ENCODE measurements at places on chromosomes 11 and 22.

GRCh38 chr11:11816511-11817314 lies 25.1 kb upstream of the USP47 start:
- no peak for DNase-seq

GRCh38 chr11:120168960-120169681 lies 31.2 kb upstream of the TRIM29 start:
- no peak for DNase-seq

DNA sequence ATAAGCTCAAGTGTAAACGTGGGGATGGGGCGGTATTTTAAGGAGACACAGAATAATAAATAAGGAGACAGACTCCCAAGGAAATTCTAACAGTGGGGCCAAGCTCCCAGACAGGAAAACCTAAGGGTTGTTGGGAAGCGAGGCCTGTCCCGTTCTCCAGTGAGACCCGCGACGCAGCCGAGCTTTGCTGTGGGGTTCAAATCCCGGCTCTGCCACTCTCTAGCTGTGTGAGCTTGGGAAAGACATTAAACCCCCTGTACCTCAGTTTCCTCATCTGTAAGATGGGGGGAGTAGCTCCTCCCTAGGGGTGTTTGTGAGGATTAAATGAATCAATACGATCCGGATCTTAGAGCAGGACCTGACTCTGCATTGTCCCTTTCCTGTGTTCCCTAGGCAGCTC lies 106.8 kb downstream of the TRIM29 start:
- DNase-seq = no peak

DNA sequence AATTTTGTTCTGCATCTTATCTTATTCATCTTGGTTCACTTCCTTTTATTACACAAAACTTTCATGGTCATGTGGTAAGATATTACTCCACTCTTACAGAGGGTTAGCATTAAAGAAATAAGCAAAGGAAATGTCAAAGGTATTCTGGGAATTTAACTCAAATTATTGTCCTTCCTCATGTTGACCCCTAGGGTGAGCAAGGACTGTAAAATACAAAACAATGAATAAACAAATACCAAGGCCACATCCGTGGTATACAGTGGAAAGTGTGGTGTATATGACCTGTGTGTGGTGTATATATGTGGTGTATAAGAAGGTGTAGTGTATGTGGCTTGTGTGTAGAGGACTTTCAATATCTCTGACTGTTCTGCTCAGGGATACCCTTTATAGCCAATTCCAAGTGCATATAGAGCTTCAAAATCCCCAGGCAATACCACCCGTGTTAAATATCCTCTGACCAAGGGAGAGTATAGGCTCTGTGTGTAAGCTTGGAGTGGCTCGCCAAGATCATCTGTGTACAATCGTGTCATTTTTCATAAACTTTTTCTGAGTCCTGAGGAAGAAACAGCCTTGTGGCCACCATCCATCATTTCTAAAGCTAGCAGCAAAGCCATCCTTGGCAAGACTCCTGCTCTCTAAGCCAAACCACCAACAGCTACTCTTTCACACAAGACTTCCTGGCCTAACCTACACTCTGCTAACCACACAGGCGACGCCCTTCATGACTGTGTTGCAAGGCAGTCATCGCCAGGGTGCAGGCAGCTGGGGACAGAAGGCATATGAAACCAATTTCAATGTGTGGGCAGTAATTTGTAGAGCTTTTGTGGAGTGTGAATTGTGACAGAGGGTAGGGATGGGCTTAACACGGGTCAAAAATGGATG lies 548.0 kb downstream of the ETS1 start:
- peak; percentile 84 for DNase-seq

GRCh38 chr11:96113193-96113681 lies 189.3 kb upstream of the MTMR2 start:
- DNase-seq = no peak

GRCh38 chr22:29907753-29908515 lies 25.0 kb downstream of the MTMR3 start:
- DNase-seq = peak; percentile 3

DNA sequence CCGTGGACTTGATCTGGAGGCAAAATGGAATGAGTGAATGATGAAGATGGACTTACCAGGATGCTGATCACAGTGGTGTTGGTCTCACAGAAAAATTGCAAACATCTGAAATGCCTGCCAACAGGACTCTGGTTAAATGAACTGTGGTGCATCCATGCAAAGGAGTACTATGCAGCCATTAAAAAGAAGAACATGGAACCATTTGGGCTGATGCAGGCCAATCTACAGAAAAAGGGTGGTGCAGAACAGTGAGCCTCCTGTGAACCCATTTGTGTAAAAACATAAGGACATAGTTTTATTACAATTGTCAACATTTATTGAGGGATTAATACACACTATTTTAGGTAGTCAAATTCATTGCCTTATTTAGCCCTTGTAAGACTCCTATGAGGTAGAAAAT lies 111.9 kb downstream of the MN1 start:
- no peak for DNase-seq

- DNase-seq = no peak
Measured at GRCh38 chr11:119236891-119237290, 30.8 kb downstream of the CBL start.

DNA sequence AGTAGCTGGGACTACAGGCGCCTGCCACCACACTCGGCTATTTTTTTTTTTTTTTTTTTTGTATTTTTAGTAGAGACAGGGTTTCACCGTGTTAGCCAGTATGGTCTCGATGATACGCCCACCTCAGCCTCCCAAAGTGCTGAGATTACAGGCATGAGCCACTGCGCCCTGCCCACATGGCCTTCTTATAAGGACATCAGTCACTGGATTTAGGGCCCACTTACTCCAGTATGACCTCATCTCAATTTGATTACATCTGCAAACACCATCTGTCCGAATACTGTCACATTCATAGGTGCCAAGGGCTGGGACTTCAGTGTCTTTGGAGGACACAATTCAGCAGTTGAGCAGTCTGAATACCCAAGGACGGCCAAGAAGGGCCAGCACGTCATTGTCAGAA lies 8.2 kb upstream of the PRR5 start:
- no peak for DNase-seq

DNA sequence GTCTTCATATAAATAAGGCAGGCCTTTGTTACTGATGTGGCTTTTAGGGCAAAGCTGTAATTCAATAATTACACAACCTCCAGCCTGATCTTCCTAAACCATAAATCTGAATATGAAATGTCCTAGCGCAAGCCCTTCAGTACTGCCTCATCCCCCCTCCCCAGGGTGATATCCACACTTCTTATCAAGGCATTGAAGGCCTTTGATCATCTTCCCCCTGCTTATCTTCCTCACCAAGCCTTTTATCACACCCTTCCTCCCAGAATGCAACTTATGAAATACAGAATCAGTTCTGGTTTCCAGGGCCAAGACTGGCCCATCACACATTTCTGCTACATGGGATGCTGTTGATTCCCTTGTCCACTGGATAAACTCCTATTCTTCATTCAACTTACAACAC lies 12.1 kb downstream of the SPON1 start:
- DNase-seq = no peak

DNA sequence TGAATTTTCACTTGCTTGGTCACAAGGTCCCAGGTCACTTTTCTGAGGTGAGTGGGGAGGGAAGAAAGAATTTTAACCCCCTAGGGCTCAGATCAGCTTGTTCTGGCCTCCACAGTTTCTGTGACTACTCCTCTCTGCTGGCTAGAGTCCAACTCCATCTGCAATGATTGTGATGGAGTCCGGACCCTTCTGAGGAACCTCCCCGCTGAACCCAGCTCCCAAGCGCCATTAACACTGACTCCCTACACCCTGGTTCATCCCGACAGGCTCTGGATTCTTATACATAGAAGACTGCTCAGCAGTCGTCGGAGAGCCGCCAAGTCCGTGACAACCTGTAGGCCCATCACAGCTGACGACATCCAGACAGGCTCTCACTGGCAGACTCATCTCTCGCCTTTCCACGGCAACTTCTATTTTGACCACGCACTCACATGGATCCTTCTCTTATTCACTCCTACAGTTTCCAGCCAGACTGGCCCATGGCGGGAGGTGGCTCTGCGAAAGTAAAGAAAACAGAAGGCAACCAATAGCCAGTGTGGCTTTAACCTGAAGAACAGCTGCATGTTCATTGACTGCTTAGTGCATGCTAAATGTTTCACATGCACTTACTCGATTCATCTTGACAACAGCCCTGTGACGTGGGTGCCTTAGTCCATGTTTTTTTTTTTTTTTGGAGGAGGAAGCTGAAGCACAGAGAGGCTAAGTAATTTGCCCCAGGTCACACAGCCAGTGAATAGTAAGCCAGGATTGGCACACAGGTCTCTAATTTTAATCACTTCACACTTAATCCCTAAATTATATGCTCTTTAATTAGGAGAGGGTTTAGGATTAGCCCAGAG lies 68.0 kb upstream of the PRDM11 start:
- DNase-seq = no peak

- no peak for DNase-seq
Measured at GRCh38 chr11:19843079-19843478, 130.4 kb downstream of the NAV2 start.

- DNase-seq = no peak
Measured at GRCh38 chr11:14858404-14858803, 33.6 kb downstream of the CYP2R1 start.

- no peak for DNase-seq
Measured at GRCh38 chr11:63889344-63889743, 27.6 kb downstream of the RCOR2 start.

DNA sequence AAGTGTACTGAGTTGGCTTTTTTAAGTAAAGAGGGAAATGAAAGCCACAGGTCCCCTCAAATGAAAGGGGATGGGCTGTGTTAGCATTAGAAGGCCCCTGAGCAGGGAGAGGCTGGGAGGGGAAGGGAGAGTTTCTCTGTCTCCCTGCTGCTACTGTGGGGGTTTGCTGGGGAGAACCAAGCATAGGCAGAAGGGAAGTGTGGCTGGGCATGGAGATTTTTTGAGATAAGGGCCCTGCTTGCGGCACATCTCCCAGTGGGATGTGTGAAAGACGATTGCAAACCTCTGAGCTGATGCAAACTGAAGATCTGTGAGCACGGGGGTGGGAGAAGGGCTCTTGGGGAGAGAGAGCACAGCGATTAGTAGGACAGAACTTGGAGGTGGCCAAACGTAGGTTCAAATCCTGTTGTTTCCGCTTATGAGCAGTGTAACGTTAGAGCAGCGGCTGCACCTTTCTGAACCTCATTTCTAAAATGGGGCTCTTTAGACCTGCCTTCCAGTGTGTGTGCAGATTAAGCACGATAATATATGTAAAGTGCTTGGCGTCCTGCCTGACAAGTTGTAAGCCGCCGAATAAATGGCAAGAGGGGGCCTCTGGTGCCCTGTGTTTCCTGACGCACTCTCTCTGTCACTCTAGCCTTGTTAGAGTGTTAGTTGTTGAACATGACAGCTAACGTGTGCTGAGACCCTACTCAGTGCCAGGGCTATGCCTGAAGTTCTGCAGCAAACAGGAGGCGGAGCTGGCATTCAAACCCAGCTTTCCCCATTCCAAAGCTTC lies 122.3 kb downstream of the GRIK4 start:
- no peak for DNase-seq

DNA sequence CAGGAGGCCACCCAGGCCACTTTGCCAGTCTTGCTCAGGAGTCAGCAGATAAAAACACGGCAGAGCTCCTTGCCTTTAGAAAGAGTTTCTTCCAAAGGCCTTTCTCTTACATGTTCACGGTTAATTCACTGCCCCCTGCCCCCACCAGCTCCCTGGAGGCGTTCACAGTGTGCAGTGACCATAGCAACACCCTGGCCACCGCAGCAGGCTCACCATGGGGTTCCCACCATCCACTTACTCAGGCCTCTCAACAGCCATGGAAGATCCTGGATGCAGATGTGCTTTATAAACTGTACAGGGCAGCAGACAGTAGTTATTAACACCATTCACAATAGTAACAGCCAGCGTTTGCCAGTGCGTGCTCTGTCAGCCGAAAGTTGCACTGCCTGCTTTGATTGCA lies 10.6 kb upstream of the MYO7A start:
- DNase-seq = no peak

- no peak for DNase-seq
Measured at GRCh38 chr11:128620309-128621100, 33.1 kb upstream of the ETS1 start.

GRCh38 chr11:64765851-64766665 lies 6.3 kb upstream of the PYGM start:
- DNase-seq = peak; percentile 28

DNA sequence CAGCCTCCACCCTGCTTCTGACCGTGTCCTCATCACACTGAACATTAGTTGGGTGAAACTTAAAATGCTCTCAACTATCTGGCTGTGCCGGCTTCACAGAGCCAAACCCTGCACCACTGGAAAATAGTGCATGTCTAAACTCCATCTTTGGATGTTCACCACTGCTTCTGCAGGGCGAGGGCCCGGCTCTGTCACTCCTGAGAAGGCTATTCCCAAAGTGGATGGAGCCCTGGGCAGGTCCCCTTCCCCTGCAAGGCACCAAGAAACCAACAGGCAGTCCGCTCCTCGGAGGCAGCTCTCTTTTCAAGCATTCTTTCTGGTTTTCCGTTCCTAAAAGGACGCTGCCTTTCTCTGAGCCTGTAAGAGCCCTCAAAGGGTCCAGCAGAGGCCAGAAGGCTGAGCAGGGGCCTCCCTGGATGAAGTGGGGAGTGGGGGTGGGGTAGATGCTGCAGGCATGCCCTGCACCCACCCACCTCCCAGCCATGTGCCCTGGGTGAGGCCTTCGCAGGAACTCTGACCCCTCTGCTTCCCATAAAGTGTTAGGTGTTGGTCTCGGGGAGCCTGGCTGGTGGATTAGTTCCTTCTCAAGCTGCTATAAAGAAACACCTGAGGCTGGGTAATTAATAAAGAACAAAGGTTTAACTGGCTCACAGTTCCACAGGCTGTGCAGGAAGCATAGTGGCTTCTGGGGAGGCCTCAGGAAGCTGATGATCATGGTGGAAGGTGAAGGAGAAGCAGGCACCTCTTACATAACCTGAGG lies 23.3 kb downstream of the LINC01488 start:
- no peak for DNase-seq

DNA sequence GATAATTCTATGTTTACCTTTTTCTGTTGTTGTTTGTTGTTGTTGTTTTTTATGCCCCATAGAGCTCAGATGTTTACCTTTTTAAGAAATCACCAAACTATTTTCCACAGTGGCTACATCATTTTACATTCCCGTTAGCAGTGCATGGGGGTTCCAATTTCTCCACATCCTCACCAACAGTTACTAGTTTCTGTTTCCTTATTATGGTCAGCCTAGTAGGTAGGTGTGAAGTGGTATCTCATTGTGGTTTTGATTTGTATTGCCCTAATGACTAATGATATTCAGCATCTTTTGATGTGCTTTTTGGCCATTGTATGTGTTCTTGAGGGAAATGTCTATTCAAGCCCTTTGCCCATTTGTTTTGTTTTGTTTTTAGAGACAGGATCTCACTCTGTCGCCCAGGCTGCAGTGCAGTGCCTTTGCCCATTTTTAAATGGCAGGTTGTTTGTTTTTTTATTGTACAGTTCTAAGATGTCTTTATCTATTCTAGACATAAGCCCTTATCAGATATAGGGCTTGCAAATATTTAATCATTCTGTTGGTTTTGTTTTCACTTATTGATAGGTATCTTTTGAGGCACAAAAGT lies 27.5 kb downstream of the CHEK2 start:
- no peak for DNase-seq
